ENCODE measurements at places on chromosomes 1 and 21.

GRCh38 chr1:46942086-46942485 lies 810 bp upstream of the CYP4A11 start:
- DNase-seq: no peak

DNA sequence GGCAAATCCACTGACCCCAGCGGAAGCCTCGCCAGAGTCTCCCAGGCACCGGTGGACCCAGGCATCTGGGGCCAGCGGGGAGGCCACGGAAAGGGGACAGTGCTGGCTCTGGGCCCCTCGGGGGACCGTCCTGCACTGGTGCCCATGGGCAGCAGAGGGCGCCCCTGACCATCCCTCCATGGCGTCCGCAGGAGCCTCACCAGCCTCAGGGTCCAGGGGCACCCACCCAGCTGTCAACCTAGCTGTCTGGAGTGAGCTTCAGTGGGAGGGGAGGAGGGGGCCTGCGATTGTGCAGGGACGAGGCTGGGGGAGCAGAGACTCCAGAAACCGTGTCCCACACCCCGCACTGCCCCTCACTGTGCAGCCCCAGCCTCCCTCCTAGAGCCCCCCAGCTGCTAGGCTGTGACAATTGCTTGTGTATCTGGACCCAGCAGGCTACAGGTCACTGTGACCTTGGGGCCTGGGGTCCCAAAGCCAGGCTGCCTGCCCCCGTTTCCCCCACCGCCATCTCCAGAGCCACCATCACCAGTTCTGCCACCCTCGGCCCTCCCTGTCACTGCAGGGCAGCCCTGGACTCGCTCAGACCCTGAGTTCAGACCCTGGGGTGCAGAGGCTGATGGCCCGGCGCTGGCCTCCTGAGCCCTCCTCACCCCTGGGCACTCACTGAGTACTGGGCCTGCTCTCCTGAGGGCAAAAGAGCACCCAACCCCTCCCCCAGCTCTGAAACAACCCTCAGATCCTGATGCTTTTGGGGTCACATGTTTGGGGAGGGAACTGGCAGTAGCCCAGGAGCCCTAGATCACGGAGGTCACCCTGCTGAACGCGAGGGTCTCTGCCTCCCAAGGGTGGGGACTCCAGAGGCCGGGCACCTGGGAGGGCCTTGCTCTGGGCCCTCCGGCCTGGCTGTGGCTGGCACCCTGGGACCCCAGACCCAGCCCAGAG lies 10.6 kb upstream of the COL6A1 start:
- peak; percentile 57 for DNase-seq

- DNase-seq: no peak
Measured at GRCh38 chr1:153231785-153232184, 14.4 kb downstream of the PRR9 start.

GRCh38 chr1:37797750-37798345 lies 4.2 kb downstream of the MANEAL start:
- peak; percentile 92 for DNase-seq

GRCh38 chr1:157961805-157962762 lies 31.4 kb upstream of the KIRREL1 start:
- DNase-seq: peak; percentile 70

GRCh38 chr1:27298632-27299384 lies 23.2 kb upstream of the TMEM222 start:
- no peak for DNase-seq

GRCh38 chr1:41615981-41616380 lies 131.5 kb upstream of the EDN2 start:
- DNase-seq: no peak

DNA sequence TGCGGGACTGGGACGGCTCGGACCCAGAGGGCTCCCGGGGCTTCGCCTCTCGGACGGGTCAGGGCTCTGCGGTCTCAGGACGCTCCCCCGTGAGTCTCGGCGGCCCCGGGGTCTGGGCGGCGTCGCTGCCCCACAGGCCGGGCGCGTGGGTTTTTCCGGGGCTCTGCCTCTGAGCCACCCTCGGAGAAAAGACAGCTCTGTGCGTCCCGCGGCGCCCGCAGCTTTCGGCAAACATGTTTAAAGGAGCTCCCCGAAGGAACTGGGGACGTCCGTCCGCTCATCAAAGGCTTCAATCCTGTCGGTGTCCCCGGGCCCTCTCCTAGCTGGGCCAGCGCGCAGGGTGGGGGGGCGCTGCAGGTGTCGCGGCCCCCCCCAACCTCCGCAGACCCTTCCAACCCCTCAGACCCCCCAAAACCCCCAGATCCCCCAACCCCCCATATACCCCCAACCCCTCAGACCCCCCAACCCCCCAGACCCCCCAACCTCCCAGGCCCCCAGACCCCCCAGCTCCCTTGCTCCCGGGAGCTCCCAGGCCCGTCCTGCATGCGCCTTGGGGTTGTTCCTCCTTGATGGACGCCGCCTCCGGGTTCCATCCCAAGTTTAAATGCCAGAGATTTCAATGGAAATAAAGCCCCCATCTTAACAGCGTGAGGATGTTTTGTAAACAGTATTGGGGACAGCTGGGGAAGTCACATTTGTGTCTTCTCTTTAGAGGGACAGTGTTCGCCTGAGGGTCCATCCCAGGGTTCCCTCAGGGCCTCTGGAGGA lies 996 bp upstream of the C1orf159 start:
- peak; percentile 12 for DNase-seq

DNA sequence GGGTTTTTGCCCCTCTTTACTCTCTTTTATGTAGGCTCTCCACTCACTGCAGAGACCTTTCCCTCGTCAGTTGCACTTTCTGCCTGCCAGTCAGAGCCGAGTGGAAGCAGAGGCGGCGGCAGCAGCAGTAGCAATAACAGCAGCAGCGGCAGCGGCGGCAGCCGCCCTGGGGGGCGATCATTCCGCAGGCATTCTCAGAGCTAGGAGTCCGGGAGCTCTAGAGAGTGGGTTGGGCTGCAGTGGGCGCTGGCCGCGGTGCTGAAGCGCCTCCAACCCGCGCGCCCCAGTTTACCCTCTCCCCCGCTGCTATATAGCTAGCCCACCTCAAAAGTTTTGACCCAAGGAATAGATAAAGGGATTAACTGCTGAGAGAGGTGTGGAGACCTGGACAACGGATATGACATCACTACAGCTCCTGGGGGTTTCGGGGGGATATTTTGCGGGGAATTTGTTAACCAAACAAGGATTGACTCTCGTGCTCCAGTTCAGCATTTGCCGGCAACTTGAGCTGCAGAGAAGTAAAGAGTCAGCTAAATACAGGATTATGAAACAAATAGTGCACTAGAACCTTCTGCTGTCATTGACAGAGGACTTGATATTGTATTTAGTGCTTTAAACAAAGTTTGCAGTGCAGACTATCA lies at the start of gene OLFM3:
OLFM3 (minus strand) TSS at position 102 of the 641 bp plus-strand sequence.
- peak; percentile 9 for DNase-seq

- no peak for DNase-seq
Measured at GRCh38 chr1:204032642-204033235, 40.2 kb upstream of the SOX13 start.

GRCh38 chr1:214224611-214225354 lies 56.2 kb upstream of the SMYD2 start:
- peak; percentile 39 for DNase-seq
